ENCODE measurements at places on chromosomes 3 and 15.

DNA sequence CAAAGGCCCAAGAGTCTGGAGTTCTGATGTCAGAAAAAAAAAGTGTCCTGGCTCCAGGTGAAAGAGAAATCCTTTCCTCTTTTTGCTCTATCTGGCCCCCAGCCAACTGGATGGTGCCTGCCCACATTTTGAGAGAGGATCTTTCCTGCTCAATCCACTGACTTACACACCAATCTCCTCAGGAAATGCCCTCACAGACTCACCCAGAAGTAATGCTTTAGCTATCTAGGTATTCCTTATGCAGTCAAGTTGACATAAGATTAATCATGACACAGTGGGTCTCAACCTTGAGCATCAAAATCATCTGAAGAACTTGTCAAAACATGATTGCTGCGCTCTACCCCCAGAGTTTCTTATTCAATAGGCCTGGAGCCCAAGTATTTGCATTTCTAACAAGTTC is 31.2 kb downstream of the STRIT1 start:
- no peak for DNase-seq

- DNase-seq: peak; percentile 21
These were observed 468.0 kb upstream of the TBL1XR1 start for GRCh38 chr3:177665122-177665808.

DNA sequence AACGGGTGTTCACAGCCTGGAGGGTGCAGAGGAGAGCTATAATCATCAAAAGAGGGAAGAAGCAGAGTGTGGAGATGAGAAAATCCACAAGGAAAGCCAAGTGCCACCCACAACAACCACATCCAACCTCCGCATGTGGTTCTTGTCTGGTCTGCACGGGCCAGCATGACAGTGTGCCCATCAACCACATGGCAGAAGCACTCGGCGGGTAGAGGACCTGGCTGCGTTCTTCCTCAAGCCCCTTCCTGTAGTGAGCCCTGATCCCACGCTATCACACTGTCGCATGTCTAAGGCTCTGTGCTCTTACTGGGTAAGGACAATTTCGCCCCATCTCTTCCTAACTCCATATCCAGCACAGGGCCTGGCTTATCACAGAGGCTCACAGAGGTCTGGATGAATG is 41.9 kb downstream of the PTPN23 start:
- no peak for DNase-seq

GRCh38 chr3:179446501-179446900 is 4.8 kb downstream of the GNB4 start:
- DNase-seq: no peak

- DNase-seq: no peak
These were observed 193.1 kb downstream of the OTOL1 start for GRCh38 chr3:161689584-161690298.

DNA sequence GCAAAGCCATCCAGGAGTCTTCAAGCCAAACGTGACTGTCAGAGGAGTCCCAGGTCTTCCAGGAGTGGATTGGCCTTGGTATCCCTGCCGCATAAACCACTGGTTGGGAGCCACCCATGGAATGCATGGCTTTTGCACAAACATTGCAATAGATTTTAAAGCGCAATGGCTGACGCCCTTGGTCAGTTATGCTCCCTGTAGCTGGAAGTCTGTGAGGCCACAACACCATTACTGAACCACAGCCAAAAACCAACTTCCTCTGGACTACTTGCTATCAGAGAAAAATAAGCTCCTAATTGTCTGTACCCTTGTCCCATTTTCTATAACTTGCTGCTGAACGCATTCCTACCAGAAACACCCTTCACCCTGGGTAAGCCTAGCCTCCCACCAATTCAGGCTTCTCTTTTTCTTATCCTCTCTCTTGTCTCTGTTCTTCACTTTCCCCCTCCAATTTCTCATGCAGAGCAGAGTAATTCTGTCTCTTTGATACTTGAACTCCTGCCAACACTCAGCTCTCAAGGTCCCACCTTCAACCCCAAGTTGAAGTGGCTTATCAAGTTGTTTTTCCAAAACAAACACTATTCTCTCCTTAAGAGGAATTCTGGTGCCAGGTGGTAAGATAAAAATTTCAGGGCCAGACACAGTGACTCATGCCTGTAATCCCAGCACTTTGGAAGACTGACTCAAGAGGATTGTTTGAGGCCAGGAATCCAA is 176.4 kb upstream of the UBE2E1 start:
- no peak for DNase-seq

GRCh38 chr3:176663837-176664831 is 533.1 kb downstream of the TBL1XR1 start:
- peak; percentile 15 for DNase-seq

DNA sequence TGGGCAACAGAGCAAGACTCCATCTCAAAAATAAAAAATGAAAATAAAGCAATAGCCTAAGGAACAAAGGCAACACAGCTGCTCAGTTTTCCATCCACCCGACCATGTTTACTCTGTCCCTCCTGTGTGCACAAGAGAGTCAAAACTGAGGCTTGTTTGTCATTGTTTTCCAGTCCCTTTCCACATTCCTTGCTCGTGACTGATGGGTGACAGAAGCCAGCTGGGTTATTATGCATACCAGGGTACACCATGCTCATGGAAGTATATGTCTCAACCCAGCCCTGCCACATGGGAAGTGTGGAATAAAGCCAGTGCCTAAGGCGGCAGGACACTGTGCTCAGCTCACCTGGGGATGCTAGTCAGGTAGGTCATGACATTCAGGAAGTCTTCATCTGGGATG is 49.5 kb downstream of the MCF2L2 start:
- no peak for DNase-seq

Measured in AG04450 (cell line).